ENCODE measurements at places on chromosomes 16 and 17. TPM values are rescaled to one million over a fixed set of nuclear protein-coding genes. Genes with fewer than 3 reads are reported as not detected.

NPIPB2 gene
- 3.2 TPM for total RNA-seq

HEATR9 gene
- total RNA-seq = not detected

DYNLL2 gene
- 18.9 TPM for total RNA-seq

FBXO39 gene
- not detected for total RNA-seq

NTN3 gene
- 0.05 TPM for total RNA-seq
